ENCODE measurements at places on chromosomes 1 and 21.
A peak's percentile ranks its signal among the peaks of the same experiment; 100 is the strongest.

GRCh38 chr1:203126151-203126865 is 1.2 kb upstream of the ADORA1 start:
- DNase-seq, result no peak

- no peak for DNase-seq
Measured at GRCh38 chr1:183243161-183244050, 57.3 kb downstream of the LAMC2 start.

DNA sequence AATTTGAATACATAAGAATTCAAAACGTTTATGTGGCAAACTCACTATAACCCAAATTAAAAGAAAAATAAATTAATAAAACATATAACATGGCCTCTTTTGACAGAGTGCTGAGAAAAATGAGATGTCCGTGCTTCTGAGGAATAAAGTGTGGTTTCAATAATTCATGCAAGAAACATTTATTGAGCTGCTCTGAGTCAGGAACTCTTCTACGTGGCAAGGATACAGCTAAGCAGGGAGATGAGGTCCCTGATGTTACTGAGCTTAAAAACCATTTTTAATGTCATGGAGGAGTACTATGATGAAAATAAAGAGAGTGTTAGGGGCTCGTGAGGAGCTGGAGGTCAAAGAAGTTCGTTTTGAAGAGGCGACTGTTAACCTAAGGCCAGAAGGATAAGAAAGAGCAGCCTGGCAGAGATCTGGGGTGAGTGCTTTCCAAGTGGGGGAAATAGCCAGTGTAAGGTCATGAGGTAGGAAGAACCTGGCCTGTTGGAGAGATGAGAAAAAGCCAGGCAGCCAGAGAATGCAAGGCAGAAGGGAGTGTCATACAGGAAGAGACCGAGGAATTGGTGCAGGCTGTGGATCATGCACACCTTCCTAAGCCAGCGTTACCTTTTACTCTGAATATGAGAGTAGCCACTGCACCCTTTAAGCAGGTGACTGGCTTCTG is 182.2 kb upstream of the DUSP10 start:
- no peak for DNase-seq

DNA sequence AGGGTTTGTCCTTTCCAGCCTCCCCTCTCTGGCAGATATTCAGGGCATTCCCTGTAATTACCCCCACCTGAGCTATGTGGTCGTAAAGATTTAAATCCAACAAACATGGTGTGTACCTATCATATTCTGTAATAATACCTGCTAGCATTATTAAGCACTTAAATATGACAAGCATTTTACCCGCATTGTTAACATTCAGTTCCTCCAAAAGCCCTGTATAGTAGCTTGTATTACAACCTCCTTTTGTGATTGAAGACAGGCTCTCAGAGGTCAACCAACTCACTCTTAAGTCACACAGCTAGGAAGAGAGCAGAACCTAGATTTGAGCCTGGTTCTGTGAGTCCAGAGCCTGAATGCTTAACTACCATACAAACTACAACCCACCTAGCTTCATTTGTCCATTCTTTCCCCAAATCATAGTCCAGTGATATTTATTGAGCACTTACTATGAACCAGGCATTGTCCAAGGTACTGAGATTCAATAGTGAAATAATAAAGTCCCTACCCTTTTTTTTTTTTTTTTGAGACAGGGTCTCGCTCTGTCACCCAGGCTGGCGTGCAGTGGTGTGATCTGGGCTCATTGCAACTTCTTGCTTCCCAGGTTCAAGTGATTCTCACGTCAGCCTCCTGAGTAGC is 13.8 kb upstream of the KDM4A start:
- DNase-seq, result no peak

- no peak for DNase-seq
Measured at GRCh38 chr1:195851804-195852203, 756.4 kb downstream of the KCNT2 start.

DNA sequence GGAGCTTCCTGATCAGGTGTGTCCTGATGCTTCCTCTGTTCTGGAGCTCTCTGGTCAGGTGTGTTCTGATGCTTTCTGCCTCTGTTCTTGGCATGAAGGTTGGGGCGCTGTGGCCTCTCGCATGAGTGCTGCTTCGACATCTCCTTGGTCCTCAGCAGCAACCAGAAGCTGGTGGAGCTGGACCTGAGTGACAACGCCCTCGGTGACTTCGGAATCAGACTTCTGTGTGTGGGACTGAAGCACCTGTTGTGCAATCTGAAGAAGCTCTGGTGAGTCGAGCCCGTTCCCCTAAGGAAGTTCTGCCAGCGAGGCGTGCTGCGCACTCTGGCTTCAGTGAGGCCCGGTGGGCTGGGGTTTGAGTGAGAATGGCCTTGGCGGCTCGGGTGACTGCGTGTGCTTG is 18.0 kb downstream of the NLRP3 start:
- DNase-seq, result no peak

- DNase-seq, result no peak
Measured at GRCh38 chr1:222890716-222891115, 75.9 kb downstream of the DISP1 start.

DNA sequence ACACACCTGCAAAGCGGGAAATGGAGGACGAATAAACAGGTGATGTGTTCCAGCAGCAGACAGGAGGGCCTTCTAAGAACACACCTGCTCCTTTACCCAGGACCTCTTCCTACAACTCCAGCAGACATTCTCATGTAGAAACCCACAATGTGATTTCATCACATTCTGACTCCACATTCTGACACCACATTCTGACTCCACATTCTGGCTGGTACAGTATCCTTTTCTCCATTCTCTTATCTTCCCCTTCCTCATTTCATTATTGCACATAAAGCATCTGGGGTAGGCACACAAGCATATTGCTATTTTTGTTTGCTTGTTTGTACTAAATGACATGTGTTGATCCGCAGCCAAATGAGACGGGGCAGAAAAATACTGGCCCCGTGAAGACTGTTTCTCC is 3.6 kb upstream of the ZNF124 start:
- no peak for DNase-seq

DNA sequence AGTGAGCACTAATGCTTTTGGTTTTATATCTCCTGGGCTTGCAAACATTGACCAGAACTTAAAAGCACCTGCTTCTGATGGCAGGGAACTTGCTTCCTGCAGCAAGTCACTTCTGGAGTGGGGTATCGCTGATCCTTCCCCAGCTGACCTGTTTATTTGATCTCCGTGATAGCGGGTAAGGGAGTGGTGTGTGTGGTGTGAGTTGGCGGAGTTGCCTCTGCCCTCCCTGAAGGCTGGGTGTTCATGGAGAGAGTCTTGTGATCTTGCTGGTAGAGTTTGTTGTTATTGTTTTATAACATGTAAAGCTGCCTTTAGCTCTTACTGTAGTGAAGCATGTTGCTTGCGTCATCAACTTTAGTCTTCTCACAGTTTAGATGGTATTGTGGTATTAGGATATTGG is 3.9 kb downstream of the MFN2 start:
- DNase-seq, result no peak

GRCh38 chr1:67741121-67741520 is 56.1 kb downstream of the GADD45A start:
- DNase-seq, result no peak

GRCh38 chr1:11501491-11501897 is 22.5 kb downstream of the DISP3 start:
- no peak for DNase-seq

GRCh38 chr1:241275981-241276380 is 81.0 kb downstream of the RGS7 start:
- DNase-seq, result no peak

DNA sequence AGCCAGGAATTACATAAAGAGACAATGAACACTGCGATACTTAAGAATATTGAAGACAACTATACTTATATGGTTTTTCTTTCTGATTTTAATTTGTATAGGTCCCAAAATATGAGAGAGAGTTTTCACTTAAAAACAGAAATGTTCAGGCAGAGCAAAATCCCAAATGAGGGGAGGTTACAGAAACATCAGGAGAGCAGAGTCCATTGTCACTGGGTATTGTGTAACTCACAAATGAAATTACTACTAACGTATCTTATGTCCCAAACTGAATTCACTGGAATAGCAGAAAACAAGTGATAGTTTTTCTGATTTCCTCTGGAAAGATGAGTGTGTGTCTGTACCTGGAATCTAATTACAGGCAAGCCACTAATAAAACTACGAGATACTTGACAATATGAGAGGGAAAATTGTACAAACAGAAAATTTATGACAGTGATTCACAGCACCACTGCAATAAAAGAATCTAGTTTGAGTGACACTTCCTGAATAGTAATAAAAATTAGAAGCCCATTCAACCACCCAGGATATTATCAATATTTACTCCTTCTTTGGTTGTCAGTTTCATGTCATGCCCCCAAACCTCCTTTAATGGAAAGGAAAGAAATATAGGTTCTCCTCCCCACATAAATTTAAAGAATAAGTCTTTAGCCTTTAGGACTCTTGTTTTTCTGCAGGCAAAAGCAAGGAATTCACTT is 522.6 kb downstream of the ADGRL2 start:
- DNase-seq, result peak; percentile 61

- no peak for DNase-seq
Measured at GRCh38 chr1:91555821-91556531, 55.3 kb downstream of the CDC7 start.

DNA sequence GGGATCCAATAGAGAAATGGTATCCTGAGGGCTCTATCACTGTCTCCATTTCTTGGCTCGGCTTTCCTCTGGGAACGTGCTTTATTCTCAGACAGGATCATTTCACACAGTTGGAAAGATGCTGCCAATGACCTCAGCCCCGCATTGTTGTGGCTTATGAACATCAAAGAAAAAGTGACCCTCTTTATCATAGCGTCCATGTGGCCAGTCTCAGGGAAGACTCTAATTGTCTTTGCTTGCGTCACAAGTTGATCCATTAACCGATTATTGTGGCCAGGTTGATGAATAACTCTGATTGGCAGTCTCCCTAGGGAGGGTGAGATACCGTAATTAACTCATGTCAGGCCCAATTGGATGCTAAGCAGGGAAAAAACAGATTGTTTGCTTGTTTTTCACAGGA is 10.4 kb upstream of the TMEM9 start:
- DNase-seq, result no peak

DNA sequence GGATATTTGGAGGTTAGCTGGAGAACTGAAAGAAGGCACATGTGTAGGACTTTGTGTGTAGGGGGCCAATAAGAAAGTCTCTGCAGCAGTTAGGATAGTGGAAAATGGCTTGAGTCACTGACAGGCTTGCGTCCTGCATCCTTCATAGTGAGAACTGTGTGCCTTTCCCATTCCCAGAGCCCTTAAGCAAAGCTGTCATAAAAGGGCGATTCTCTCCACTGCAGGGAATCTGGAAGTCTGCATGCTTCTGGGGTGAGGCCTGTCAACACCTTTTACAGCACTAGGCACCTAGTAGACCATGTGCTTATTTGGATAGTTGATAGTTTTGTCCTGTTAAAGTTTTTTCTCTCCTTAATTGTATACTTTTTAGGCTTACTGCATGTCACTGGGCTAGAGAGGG is 39.4 kb upstream of the MACF1 start:
- DNase-seq, result no peak

DNA sequence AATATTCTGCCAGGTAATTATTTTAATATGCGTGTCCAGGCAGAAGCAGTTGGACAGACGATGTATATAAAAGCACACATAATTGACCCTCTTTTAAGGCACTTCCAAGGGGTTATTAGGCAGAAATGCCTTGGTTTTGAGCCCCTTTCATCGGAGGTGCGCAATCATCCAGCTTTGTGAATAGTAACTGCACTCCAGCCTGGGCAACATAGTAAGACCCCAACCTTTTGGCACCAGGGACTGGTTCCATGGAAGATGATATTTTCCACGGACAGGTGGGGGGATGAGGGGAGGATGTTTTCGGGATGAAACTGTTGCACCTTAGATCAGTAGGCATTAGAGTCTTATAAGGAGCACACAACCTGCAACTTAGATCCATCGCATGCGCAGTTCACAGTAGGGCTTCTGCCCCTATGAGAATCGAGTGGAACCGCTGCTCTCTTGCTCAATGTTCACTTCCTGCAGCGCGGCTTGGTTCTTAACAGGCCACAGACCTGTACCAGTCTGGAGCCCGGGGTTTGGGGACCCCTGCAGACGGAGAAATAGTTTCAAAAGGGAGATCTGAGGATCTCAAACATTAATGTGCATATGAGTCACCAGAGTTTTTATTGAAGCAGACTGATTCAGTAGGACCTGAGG is 1.8 kb upstream of the MCOLN2 start:
- no peak for DNase-seq

DNA sequence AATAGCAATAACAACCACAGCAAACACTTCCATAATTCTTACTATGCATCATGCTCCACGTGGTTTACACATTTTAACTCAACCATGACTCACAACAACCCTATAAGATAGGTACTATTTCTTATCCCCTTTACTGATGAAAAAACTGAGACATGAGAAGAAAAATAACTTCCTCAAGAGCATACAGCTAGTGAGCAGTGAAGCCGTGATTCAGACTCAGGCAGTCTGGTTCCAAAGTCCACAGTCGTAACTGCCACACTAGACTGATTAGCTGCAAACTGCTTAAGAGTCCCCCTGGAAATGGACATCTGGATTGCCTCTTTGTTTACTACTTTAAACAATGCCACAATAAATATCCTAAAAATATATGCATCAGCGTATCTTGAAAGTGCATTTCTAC is 55.7 kb downstream of the PLD5 start:
- no peak for DNase-seq

DNA sequence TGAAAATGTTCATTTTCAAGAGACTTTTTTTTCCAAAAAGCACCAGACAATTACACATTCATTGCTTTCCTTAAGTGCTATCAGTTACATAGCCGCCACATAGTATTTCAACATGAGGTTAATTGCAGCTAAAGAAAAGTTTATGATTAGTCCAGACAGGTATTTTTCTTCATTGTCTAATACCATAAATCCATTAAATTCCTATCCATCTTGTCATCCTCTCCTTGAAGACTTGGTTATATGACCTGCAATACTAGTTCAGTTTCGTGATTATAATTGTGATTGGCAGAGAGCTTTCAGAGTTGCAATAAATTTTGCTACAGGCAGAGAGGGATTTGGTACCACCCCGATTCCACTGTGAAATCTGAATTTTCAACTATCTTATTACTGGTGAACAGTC is 437.7 kb downstream of the GPATCH2 start:
- DNase-seq, result no peak

DNA sequence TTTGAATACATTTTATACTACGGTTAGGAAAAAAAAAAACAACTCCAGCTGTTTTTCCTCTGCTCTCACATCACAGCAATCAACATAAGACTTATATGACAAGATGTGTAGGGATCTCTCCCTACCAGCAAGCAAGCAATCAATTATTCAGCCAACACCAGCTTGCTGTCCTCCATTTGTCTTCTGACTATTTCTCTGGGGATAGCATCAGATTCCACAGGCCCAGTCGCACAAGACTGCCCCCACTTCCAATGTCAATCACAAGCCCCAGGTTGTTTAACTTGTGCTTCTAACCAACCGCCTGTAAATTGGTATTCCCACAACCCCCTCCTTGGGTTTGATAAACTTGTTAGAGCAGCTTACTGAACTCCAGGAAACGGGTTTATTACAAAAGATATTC is 873.1 kb upstream of the TMPRSS15 start:
- DNase-seq, result no peak
